ENCODE measurements at places on chromosomes 2 and 18. TPM values are rescaled to one million over a fixed set of nuclear protein-coding genes. Genes with fewer than 3 reads are reported as not detected.

DNA sequence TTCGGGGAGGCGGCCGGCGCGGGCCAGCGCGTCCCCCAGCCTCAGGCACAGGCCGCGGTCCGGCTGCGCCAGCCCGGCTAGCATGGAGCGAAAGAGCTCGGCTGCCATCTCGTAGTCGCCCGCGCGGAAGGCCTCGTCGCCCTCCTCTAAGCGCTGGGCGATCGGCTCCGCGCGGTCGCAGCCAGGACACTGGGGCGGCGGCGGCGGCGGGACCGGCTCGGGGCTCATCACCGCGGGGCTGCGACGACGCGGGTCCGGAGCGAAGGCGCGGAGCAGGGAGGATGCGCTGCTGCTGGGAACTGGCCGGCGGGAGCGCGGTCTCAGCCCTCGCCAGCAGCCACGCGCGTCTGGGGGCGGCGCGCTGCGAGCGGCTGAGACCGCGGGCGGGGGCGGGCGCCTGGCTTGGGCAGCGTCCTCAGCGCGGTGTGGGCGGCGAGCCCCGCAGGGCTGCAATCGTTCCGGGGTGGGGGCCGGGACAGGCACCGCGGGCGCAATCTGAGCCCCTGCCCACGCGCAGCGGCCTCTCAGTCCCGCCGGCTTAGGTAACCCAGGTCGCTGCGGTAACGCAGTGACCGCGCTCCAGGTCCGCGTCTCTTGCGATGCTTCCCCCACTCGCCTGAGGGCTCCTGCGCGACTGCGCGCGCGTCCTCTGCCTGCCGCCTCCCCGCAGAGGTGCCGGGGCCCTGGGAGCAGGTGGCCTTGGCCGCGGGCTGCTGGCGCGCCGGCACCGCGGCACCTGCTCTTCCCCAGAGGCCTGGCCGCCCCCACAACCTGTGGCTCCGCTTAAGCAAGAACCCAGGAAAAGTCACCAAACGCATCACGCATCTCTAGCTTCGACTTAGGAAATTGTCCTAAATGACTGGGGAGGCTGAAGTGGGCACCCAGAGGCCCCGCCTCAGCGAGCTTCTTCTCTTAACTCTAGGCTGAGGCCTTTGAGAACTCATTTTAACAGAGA, at the start of gene LONRF2:
Gene LONRF2, minus strand, starts transcription at position 636 of the 955 bp plus-strand sequence. Its CDS starts 408 bp downstream, at position 228.
- no peak for DNase-seq

- no peak for DNase-seq
Measured at GRCh38 chr2:15189216-15189615, 371.9 kb downstream of the NBAS start.

DNA sequence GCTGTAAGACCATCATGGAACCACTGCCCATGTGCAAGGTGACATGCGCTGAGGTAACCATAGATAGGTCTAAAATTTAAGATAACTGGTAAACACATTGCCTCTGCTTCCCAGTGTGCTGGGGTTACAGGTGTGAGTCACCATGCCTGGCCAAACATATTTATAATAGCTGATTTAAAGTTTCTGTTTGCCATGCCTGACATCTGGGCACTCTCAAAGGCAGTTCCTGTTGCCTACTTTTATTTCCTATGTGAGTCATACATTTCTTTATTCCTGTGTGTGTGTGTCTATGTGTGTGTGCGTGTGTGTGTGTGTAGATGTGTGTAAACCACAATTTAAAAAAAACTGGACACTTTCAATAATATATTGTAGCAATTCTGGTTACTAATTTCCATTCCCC, 415.2 kb upstream of the NETO1 start:
- DNase-seq: peak; percentile 71

DNA sequence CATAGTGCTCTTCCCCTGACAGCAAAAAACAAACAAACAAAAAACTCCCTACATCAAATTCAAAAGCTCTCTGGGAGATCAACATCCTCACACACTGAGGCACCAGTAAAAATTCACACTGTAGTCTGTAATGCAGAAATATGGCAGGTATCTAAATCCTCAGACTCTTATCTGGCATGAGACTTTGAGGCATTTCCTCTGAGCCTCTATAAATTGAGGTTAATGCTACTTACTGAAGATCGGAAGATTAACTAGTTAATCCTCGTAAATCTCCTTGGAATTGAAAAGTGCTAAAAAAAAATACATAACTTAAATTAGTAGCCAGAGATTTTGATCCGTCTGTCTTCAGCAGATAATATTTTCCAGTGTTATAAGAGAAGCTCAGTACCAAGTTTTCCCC, 65.0 kb downstream of the AP1S3 start:
- DNase-seq: no peak

GRCh38 chr2:64296695-64297346, 152.6 kb upstream of the PELI1 start:
- no peak for DNase-seq

- DNase-seq: no peak
Measured at GRCh38 chr2:6955511-6956136, 38.4 kb downstream of the RNF144A start.

GRCh38 chr2:142395291-142395690, 264.5 kb upstream of the LRP1B start:
- DNase-seq: no peak

DNA sequence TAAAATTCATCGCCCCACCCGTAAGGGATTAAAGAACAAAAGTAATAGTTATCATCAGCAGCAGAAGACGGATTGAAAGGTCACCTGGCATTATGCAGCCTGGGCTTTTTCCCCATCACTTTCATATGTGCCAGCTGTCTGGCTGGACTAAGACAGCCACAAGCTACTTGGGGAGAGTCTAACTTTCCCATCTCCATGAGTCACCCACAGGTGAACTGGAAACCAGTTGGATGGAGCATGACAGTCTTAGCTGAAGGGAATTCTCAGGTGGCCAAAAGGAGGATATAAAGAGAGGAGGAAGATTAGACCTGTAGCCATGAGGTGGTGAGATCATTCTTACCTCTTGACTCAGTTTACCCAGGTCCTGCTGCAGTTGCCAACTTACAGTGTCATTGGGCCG, 7.0 kb upstream of the FAM178B start:
- DNase-seq: peak; percentile 10

DNA sequence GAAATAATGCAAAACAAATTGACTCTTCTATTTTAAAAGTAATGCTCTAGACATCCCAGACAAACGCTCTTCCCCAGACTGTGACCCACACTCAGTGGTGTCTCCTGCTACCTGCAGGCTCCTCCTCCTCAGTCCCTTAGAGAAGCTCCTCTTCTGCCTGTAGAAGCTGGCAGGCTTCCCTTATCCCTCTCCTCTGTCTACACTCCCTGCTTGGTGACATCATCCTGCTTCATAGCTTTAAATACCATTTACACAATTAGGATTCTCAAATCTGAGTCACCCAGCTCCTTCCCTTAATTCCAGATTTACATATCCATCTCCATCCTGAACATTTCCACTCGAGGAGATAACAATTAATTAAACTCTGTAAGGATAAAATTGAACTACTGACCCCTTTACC, 167.9 kb downstream of the FBXO15 start:
- peak; percentile 26 for DNase-seq

SERPINB2 gene
- total RNA-seq: 205 TPM

PTPRM gene
- 8.4 TPM for total RNA-seq

NDUFAF7 gene
- 12.0 TPM for total RNA-seq

ASB18 gene
- total RNA-seq: not detected

NAT8 gene
- total RNA-seq: not detected

All from foreskin keratinocyte (primary cell).